Fibroblast of gingiva (primary cell): ENCODE measurements at places on chromosomes 6 and 20.

DNA sequence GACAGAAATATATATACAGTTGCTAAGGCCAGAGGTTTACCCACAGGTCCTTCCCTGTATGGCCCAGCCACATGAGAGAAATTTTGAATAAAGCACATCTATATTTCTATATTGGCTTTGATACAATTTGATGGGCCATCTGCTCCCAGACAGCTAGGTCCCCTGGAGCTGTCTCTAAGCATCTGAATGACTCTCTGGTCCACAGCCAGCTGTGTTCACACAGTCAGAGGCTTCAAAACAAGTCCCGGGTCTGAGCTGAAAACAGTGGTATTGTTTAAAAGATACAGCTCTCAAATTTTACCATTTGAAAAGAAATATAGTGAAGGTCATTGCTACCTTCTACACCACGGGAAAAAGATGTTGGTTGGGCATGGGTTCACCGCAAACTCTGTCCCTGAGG lies 161.1 kb downstream of the SLC35B3 start:
- DNase-seq: no peak

- DNase-seq: peak; percentile 79
These were observed 162.5 kb upstream of the CITED2 start for GRCh38 chr6:139536751-139537617.

DNA sequence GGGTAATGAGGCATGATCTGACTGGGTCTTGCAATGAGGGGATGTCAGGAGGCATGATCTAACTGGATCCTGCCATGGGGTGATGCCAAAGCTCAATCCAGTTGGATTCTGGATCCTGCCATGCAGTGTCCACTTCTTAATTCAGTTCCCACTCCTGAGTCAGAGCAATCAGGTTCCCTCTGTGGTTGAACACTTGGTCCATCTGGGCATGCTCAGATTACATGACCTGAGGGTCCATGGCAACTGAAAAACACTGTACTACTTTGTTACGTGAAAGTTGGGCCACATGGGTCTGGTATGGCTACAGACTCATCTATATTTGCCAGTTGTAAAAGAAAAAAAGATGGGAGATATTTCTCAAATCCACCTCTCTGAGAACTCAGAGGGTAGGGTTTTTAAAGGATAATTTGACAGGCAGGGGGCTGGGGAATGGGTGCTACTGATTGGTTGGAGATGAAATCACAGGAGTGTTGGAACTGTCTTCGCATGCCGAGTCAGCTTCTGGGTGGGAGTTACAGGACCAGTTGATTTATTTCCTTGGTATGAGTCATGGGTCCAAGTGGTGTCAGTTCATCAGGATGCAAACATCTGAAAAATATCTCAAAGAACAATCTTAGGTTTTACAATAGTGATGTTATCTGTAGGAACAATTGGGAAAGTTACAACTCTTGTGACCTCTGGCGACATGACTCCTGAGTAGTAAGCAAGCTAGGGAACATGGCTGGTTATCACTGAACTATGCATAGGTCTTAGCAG lies 21.6 kb downstream of the C6orf163 start:
- DNase-seq: no peak

DNA sequence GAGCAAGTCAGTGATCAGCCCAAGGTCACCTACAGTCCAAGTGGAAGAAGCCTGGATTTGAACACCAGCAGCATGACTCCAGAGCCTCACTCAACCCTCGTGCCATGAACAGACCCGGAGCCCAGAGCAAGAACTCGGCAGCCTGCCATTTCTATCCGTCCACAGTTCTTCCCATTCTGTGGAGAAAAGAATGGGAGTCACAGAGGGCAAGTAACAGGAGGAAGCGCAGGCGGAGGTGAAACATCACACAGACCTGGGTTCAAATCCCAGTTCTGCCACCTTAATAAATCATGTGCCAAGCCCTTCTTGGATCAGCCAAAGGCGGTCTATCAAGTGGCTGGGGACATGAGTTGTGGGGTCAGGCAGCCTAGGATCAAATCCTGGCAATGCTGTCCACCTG lies 4.3 kb downstream of the PREX1 start:
- DNase-seq: no peak

DNA sequence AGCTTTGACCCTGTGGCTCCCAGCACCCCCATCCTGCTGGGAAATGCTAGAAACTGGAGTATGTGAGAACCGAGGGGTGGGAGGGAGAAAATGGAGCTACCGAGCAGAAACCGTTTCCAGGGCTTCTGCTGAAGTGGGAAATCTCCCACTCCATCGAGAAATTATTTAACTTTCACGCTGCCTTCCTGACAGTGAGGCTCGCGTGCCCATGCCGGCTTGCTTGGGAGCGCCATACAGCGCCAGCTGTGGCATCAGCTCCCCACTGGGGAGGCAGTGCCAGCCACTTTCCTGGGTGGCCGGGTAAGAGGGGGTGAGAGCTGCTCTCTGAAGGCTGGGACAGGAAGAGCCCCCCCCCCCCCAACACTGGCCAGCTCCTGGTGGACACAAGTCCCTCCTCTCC lies 268.9 kb downstream of the TAF4 start:
- DNase-seq: no peak

GRCh38 chr20:14219801-14220461 lies 117.5 kb downstream of the FLRT3 start:
- no peak for DNase-seq

- DNase-seq: peak; percentile 10
These were observed 43.0 kb upstream of the KCNK16 start for GRCh38 chr6:39365281-39366074.

GRCh38 chr6:52909531-52909930 lies at the start of gene GSTA3:
GSTA3 (minus strand) TSS chr6:52909698; CDS start chr6:52905834, 3,864 bp downstream.
- DNase-seq: no peak

GRCh38 chr6:113412589-113413357 lies 444.4 kb upstream of the MARCKS start:
- peak; percentile 3 for DNase-seq

- DNase-seq: no peak
These were observed 46.7 kb downstream of the RNGTT start for GRCh38 chr6:88916615-88917208.

DNA sequence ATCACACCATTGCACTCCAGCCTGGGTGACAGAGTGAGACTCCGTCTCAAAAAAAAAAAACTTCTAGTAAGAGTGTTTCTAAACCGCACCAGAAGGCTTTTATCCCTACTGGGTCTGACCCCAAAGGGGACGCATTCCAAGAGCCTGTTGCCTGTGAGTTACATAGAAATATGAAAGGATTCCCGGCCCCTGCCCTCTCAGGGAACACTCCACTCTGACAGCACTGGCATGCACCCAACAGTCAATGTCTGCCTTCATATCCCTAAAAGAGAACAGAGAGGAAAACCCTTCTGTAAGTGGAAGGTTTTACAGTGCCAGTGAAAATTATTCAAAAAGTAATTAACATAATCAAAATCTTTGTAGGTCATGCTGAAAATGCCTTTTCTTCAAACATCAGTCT lies 117.1 kb upstream of the PTPRT start:
- DNase-seq: no peak

DNA sequence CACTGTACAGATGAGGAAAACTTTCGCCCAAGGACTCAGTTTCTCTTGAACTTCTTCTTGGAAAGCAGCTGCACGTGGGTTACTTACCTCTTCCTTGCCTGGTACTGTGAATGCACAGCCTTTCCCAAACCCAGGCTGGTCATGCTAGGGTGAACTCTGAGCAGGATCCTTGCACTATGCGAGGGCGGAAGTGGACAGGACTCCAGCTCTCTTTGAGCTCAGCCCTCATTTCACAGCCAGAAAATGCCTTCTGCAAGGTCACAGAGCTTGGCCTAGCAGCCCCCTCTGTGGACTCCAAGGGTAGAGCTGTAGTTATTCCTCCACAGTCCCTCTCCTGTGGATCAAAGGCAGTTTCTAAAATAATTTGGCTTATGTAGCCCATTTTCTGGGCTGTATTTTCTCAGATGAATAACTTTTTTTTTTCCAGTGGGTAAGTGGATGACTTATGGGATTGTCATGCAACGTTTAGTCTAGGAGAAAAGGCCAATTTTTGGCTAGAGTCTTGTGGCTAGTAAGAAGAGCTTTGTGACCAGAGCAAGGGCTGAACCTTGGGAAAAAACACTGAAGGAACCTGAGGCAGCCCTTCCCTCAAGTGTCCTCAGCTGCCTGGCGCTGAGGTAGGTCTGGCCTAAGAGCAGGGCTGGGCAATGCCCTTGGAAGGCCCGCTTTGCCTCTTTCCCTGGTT lies 172.7 kb downstream of the SCP2D1 start:
- DNase-seq: no peak

DNA sequence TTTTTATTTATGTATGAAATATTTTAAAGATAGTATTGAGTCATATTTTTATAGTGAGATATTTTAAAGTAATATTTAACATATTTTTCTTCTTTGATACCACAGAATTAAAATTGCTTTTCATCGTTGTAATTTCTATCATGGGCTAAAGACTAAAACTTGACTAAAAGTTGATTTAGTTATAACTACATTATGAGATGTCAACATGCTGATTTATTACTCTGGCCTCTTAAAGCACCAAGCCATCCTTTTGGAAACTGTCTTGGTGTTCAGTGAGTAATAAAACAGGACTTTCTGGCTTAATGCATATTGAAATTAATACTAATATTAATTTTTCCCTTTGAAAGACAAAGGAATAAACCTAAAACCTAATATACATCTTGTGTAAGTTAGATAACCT lies 95.2 kb upstream of the ADGRF4 start:
- no peak for DNase-seq

GRCh38 chr6:143356101-143356880 lies 94.2 kb downstream of the ADAT2 start:
- DNase-seq: no peak

GRCh38 chr6:119717942-119718341 lies 368.4 kb upstream of the MAN1A1 start:
- DNase-seq: no peak
